ENCODE measurements at places on chromosomes 5 and 9.

- no peak for DNase-seq
Observed at GRCh38 chr9:512555-513272, 298.0 kb downstream of the DOCK8 start.

DNA sequence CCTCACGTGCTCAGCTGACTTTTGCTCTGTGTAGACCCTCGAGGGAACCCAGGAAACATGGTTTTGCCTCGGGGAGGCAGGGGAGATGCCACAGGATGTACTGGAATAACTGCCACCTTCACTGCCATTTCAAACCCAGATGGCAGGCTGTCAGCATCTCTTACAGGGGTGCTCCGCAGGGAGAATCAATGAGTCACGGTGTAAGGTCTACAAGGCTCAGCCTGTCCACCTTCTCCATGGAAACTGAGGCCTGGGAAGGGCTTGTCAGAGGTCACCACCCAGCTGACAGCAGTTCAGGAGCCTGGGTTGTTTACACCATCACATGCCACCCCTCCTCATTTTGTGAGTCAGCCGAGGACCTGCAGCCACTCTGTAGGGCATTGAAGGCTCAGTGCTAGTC lies 30.8 kb downstream of the DAB2IP start:
- no peak for DNase-seq

DNA sequence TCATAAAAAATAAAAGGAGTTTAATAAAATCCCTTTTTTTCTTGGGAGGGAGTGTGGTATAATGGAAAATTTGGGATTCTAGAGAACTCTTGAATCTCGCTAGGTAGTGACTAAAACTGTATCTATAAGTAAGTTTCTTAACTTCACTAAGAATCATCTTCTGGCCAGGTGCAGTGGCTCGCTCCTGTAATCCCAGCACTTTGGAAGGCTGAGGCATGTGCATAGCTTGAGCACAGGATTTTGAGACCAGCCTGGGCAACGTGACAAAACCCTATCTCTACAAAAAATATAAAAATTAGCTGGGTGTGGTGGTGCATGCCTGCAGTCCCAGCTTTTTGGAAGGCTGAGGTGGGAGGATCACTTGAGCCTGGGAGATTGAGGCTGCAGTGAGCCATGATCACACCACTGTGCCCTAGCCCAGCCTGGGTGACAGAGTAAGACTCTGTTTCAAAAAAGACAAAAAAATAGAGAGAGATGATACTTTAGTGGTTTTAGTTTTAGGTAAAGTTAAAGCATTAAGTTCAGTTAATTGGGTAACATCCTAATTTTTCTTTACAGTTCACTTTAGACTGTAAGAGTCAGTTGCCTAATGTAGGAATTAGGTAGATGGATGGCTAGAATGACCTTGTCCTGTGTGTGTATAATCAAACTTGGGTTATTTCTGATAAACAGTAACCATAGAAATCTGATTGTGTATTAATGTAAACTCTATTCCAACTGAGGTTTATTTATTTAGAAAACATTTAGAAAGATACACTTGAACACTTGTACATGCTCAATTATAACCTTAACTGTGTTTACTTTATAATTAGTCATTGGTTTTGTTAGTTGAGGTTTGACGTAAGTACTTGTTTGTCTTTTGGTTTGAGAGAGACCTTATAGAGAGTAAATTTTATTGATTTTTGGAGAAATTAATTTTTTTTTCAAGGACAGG lies 17.8 kb downstream of the UNC13B start:
- no peak for DNase-seq

GRCh38 chr5:139903450-139903794 lies 107.8 kb downstream of the PSD2 start:
- DNase-seq, result peak; percentile 60

- DNase-seq, result no peak
Observed at GRCh38 chr5:6465831-6466790, 17.5 kb downstream of the UBE2QL1 start.

DNA sequence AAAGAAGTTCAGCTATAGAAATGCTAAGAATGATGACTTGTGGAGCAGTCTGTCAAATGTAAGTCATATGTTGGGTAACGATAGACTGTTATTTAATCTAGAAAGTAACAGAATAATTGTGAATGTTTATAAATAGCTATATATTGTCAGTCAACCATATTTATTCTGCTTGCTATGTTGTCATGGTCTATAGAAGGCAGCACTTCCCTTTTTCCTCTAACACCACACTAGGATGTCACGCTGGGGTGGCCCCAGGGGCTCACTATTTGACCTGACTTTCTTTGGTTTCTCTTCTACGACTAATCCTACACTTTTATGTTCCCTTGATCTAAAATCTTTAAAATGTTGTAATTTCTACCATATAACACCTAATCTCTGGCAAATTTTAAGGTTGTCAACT lies 20.5 kb downstream of the ERAP2 start:
- no peak for DNase-seq

Data from eye (tissue), 1 donor.